ENCODE measurements at places on chromosomes 2 and 18. TPM values are rescaled to one million over a fixed set of nuclear protein-coding genes. Genes with fewer than 3 reads are reported as not detected.

CELF4 gene
- total RNA-seq: not detected

SLC40A1 gene
- total RNA-seq: 1.5 TPM

MTA3 gene
- total RNA-seq: 33.3 TPM

SPDYA gene
- 0.25 TPM for total RNA-seq

AQP12B gene
- total RNA-seq: not detected

FSHR gene
- not detected for total RNA-seq

PARD3B gene
- total RNA-seq: 0.52 TPM

CDH19 gene
- 1.2 TPM for total RNA-seq

CFAP65 gene
- 0.22 TPM for total RNA-seq

GLI2 gene
- total RNA-seq: 31.4 TPM

TDRD15 gene
- not detected for total RNA-seq

G6PC2 gene
- total RNA-seq: not detected

CDH20 gene
- not detected for total RNA-seq

STK39 gene
- total RNA-seq: 19.2 TPM

COLEC11 gene
- total RNA-seq: 0.76 TPM

ACMSD gene
- not detected for total RNA-seq

TSPYL6 gene
- total RNA-seq: not detected

SLC9A2 gene
- 3.3 TPM for total RNA-seq

SULT1C2 gene
- total RNA-seq: 0.33 TPM

DRC1 gene
- total RNA-seq: 0.15 TPM

FNDC4 gene
- total RNA-seq: 3.8 TPM

TGOLN2 gene
- total RNA-seq: 121 TPM

CGREF1 gene
- total RNA-seq: 8.1 TPM

TSGA10 gene
- total RNA-seq: 3.7 TPM

CRYGD gene
- total RNA-seq: not detected

FRZB gene
- 0.09 TPM for total RNA-seq

VIL1 gene
- total RNA-seq: 0.27 TPM

SAP130 gene
- total RNA-seq: 14.0 TPM

ABCB6 gene
- 27.9 TPM for total RNA-seq

EML6 gene
- 1.2 TPM for total RNA-seq

ERBB4 gene
- total RNA-seq: not detected

SERPINB13 gene
- total RNA-seq: not detected

VWA3B gene
- 0.12 TPM for total RNA-seq

FBXO48 gene
- total RNA-seq: 0.60 TPM

DYNAP gene
- not detected for total RNA-seq

SLC4A5 gene
- total RNA-seq: 0.34 TPM

WDR35 gene
- 15.0 TPM for total RNA-seq

FAP gene
- not detected for total RNA-seq

THADA gene
- 23.8 TPM for total RNA-seq

VSNL1 gene
- total RNA-seq: not detected

PXDN gene
- 12.3 TPM for total RNA-seq

SLC14A1 gene
- total RNA-seq: not detected

TTC21B gene
- 5.1 TPM for total RNA-seq

CTAGE1 gene
- not detected for total RNA-seq

NUP35 gene
- total RNA-seq: 32.1 TPM

Measured in A549 treated with dexamethasone at 1 μM for 4 hours (cell line).